Motor neuron (in vitro differentiated cells): ENCODE measurements at places on chromosomes 7 and 10.
A peak's percentile ranks its signal among the peaks of the same experiment; 100 is the strongest.

DNA sequence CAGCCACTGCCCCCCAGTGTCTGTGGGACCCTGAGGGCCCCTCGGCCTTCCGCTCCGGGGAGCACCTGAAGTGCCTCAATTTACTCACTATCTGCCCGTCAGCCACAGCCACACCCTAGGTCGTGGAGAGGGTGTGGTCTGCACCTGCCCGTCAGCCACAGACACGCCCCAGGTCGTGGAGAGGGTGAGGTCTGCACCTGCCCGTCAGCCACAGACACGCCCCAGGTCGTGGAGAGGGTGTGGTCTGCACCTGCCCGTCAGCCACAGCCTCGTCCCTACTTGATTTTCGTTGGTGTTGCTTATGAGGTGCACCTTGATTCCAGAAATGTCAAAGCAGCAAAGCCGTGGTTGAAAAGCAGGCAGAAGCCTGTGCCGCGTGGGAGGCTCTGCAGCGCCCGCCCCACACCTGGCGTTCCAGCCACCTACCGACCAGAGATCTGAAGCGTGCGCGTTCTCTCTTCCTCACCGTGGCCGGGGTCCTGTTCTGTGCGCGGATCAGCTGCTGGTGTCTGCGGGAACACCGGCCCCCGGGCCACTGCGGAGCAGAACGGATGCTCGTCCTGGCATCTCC is 101.6 kb downstream of the DYNC2I1 start:
- peak; percentile 66 for ATAC-seq

- no peak for ATAC-seq
These were observed 119.6 kb downstream of the EMX2 start for GRCh38 chr10:117662126-117662525.

DNA sequence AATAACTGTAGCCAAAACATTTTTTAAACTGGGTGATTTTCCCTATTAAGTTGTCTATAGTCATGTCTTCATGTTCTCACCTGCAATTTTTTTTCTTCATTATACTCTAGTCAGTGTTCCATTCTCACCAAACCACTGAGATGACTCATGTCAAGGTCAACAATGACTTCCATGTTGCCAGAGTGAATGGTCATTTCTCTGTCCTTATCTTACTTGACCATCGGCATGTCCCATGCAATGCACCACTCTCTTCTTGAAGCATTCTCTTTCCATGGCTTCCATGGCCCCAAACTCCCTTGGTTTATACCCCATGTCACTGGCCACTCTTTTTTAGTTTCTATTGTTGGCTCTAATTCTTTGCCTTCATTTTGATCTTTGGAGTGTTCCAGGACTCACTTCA is 173.9 kb downstream of the PPP1R17 start:
- no peak for ATAC-seq

DNA sequence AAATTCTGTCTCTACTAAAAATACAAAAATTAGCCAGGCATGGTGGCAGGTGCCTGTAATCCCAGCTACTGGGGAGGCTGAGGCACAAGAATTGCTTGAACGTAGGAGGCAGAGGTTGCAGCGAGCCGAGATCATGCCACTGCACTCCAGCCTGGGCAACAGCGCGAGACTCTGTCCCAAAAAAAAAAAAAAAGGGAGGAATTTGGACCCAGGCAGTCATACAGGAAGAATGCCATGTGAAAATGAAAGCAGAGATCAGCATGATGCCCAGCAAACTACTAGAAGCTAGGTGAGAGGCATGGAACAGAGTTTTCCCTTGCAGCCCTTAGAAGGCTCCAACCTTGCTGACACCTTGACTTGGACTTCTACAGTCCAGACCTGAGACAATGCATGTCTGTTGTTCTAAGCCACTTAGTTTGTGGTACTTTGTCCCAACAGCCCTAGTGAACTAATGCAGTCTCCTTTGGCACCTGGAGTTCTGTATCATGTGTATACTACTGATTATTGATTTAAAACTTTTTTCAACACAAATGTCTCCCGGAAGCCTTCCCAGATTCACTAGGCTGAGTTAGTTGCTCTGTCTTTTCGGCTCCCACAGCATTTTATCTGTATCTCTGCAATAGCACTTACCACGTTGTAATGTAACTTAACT is 10.2 kb upstream of the BAG3 start:
- ATAC-seq = no peak

DNA sequence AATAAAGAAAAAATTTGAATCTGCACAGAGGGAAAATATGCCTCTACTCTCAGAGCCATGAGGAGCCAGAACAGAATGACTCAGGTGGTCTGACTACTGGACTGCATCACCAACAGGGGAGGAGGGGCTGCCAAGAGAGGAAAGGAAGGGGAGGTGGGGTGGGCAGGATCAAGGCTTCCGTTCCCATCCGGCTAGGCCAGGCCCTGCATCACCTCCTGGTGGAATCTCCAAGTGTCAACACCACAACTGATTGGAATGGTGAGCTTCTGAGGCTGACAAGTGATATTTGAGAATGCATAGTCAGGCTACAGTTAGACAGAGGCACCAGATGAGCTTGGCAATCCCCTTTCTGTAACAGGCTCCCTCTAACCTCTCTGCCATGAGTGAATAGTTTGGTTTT is 10.4 kb upstream of the GPR26 start:
- no peak for ATAC-seq

DNA sequence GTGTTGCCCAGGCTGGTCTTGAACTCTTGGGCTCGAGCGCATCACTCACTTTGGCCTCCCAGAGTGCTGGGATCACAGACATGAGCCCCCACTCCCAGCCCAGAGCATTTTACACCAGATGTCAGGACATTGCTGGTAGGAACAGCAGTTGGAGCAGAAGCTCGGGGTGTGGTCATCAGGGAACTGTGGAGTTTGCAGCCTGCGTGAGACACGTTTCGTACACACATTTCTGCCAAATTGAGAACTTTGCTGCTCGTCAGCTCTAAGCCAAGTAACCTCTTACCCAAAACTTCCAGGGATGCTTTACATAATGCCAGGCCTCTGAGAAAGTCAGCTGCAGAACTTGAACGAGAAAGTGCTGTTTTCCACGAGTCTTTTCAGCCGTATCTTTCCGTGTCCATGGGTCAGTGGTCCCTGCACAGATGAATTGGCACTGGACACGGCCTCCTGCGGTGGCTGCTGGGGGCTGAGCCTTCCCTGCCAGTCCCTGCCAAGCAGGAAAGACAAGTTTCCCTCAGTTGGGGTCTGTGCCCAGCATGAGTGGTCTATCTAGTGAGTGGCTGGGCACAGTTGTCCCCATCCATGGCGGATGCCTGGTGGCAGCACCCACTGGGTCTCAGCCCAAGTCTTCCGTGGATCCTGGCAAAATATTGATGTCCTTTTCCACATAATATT is 54.4 kb downstream of the DNAJB6 start:
- ATAC-seq = no peak

GRCh38 chr10:68989317-68989990 is 851 bp downstream of the KIFBP start:
- ATAC-seq = no peak

DNA sequence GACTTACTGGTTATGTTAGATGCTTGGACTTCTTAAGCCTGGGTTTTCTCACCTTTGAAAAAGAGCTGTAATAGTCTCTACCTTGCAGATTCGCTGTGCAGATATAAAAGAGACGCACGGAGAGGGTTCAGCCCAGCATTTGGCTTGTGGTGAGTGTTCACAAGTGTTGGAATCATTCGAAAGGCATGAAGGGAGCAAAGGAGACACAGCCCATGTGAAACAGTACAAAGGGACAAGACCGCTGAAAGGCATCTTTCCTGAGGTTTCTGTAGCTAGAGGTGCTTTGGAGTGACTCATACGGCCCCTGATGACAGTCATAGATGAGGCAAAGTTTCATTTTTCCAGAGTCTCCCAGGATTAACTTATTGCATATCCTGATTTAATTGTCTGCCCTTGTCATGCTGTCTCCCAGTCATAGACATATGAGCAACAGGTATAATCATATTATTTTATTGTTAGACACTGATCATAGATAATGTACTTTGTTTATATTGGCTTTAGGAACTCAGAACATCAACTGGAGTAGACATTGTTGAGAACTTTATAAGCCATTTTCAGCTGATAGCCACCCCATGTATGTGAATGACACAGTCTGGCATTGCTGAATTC is 171.1 kb downstream of the ADRA2A start:
- ATAC-seq = no peak

GRCh38 chr7:17298102-17298839 is at the start of gene AHR:
TSS of gene AHR (plus strand) at chr7:17298652. CDS start at chr7:17299265, 613 bp downstream.
- peak; percentile 62 for ATAC-seq

GRCh38 chr10:12938271-12938670 is 63.2 kb downstream of the CCDC3 start:
- no peak for ATAC-seq

DNA sequence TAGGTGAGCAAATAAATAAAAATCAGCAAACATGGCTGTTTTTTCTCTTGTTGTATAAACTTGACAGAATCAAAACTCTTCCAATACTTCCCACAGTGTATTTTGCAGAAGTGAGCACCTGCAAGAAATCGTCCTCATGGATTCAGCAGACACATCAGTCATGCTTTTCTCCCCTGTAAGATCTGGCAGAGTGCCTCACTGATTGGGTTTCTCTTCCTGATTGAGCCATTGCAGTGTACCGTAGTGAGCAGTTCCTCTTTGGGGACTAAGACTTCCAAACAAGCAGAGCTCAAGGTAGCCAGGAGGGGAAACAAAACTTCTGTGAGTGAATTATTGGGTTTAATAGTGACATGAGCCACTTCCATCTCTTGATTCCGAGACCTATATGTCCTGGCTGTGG is 2.2 kb upstream of the CCDC3 start:
- no peak for ATAC-seq

GRCh38 chr10:58733436-58733835 is 220.8 kb downstream of the BICC1 start:
- ATAC-seq = no peak

DNA sequence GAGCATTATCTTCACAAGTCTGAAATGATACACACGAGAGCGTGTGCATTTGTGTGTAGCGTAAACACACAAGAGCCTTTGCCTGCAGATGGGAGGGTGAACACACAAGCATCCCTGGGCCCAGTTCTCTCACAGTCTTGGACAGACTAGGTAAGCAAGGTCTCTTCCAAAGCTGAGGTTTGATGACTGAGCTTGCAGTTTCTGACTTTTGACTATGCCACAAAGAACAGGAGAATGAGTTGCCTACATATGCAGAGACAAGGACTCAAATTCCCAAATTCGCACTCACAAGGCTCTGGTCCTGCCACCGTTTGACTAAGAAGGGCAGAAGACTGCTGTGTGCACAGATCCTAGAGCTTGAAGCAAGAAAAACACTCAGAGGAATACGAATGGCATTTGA is 55.8 kb downstream of the FAM53B start:
- ATAC-seq = no peak

GRCh38 chr7:38448054-38448453 is 174.6 kb upstream of the TARP start:
- ATAC-seq = no peak
